ENCODE measurements at places on chromosomes 1 and 21. TPM values are rescaled to one million over a fixed set of nuclear protein-coding genes. Genes with fewer than 3 reads are reported as not detected.

INAVA gene
- total RNA-seq, result not detected

NES gene
- total RNA-seq, result not detected

RPE65 gene
- total RNA-seq, result not detected

AGMAT gene
- total RNA-seq, result 3.3 TPM

TEKT2 gene
- 1.7 TPM for total RNA-seq

RLF gene
- total RNA-seq, result 33.5 TPM

GPR25 gene
- not detected for total RNA-seq

FCRL2 gene
- total RNA-seq, result 136 TPM

LCE1B gene
- total RNA-seq, result not detected

ADAMTS4 gene
- 0.15 TPM for total RNA-seq

RPS6KC1 gene
- total RNA-seq, result 13.2 TPM

REN gene
- total RNA-seq, result not detected

Data from Karpas-422 (cell line).